GM12864 (cell line): ENCODE measurements at places on chromosomes 12 and 14.

DNA sequence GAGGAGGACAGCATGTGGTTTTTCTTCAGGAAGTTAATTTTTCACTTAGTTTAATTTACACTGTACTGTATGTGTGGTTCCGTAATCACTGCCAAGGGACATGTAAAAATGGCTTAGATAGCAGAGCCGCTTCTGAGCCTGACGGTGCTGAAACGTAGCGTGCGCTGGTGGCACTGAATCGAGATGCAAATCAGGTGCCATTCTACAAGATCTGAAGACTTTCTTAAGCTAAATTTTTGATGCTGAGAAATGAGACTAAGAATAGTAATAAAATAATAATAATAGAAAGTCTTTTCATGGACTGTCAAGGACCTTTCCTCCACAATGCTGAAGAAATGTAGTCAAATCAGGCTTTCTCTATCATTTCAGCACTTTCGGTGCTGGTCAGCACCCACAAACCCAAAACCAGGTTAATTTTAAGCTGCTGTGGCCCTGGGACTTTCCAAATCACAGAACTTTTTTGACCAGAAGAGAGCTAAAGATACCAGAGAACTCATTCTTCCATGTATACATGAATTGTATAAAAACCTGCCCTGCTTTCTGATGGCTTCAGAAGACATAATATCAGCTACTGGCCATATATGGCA, 183.3 kb upstream of the LMO3 start:
- DNase-seq = no peak

DNA sequence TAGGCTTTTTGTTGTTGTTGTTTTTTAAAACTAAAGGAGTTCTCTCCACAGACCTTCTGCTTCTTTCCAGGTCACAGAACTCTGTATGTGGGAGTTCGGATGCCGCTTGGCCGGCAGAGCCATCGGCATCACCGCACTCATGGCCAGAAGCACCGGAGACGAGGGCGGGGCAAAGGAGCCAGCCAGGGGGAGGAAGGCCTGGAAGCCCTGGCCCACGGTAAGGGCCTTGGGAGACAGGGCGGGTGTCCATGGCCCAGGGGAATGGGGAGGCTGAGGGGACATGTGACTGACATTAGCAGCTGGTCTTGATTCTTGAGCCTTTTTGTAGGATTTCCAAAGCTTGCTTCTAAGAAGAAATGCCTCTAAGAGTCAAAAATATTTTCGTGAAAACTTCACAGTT, 26.2 kb downstream of the SLC4A8 start:
- no peak for DNase-seq

DNA sequence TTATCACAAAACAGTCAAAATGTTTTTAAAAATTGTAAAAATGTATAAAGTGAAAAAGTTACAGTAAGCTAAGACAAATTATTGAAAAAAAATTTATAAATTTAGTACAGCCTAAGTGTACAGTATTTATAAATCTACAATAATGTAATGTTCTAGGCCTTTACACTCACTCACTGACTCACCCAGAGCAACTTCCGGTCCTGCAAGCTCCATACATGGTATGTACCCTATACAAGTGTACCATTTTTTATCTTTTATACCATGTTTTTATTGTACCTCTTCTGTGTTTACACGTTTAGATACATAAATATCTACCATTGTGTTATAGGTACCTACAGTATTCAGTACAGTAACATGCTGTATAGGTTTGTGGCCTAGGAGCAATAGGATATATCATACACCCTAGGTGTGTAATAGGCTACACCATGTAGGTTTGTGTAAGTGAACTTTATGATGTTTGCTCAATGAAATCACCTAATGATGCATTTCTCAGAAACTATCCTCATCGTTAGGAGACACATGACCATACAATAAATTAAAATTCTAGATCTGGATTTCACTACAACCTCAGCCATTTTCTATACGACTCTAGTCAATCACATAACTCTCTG, 66.8 kb downstream of the TXNDC16 start:
- no peak for DNase-seq

- no peak for DNase-seq
Observed at GRCh38 chr14:59331217-59331616, 134.0 kb downstream of the GPR135 start.

GRCh38 chr14:58882577-58883018, 244.8 kb downstream of the DACT1 start:
- no peak for DNase-seq
